Stimulated activated CD8-positive, alpha-beta memory T cell treated with anti-CD3 and anti-CD28 coated beads, Interleukin-15, amount 100 ng/mL, for 24 hours (primary cell): ENCODE measurements at places on chromosomes 3 and 15.
A peak's percentile ranks its signal among the peaks of the same experiment; 100 is the strongest.

- no peak for DNase-seq
These were observed 21.8 kb downstream of the DGKG start for GRCh38 chr3:186340204-186340603.

GRCh38 chr3:71269906-71270305 is 313.6 kb downstream of the FOXP1 start:
- DNase-seq = no peak

GRCh38 chr3:66423791-66424190 is 77.0 kb downstream of the LRIG1 start:
- DNase-seq = no peak

- DNase-seq = no peak
These were observed 246.2 kb downstream of the ZBTB20 start for GRCh38 chr3:114900908-114901307.

DNA sequence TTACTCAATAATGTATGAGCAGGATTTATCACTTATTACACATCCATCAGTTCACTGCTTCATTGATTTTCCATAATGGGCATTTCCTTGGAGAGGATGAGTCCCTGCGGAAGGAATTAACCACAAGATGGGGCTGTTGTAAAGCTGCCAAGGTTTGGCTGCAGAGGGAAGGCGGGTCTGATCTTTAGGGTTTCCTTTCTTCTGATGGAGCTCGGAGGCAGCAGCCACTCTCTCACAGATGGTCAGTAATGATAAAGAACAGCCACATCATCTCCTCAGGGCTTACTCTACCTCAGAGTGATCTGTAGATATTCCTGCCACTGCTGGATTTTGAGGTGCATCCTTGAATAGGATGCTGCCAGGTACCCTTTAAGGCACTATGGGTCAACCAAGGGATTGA is 115.2 kb downstream of the USP13 start:
- DNase-seq = no peak

DNA sequence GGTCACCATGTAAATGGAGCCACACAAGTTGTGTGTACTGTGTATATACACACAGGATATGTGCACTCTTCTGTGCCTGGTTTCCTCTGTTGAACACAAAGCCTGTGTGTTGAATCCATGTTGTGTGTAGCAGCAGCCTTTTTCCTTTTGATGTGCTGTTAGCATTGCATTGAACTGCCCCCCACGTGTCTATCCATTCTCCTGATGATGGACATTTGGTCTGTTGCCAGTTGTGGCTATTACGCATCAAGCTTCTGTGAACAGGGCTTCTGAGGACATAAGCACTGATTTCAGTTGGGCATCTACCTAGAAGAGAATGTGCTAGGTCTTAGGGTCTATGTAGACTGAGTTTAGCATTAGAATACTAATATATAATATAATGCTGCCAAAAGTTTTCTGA is 77.4 kb downstream of the LSM3 start:
- DNase-seq = no peak

DNA sequence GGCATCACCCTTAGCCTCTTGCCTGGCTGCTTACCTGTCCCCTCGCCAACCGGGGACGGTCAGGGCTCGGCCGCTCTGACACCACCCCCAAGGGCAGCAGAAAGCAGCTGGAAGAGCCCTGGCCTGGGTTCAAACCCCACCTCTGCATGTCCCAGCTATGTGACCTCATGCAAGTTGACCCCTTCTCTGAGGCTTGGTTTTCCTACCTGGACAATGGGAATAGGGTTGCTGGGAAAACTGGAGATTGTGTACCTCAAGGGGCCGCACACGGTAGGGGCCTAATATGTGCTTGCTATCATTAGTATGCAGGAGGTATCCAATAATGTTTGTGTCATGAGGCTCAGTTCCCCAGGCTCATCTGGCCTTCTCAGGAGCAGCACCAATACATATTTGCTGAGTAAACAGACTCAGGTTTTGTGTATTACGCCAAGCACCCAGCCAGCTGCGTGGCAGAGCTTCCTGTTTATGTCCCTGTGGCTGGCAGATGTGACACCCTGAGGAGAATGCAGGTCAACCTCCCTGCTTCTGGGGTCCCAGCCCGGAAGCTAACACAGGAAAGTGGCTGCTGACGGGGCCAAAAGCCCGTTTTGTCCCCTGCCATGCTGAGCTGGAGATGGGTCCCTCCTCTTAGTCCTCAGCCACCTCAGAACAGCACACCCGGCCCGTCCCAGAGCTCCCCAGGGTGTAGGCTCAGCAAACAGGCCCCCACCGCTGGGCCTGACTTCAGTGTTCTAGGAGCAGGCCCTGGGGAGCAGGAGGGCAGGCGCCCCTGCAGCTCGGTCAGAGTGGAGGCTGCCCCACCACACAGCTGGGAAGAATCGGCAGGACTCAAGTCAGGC is 29.7 kb downstream of the PLXND1 start:
- peak; percentile 18 for DNase-seq

- no peak for DNase-seq
These were observed 43.0 kb upstream of the MEIS2 start for GRCh38 chr15:37143351-37143750.

DNA sequence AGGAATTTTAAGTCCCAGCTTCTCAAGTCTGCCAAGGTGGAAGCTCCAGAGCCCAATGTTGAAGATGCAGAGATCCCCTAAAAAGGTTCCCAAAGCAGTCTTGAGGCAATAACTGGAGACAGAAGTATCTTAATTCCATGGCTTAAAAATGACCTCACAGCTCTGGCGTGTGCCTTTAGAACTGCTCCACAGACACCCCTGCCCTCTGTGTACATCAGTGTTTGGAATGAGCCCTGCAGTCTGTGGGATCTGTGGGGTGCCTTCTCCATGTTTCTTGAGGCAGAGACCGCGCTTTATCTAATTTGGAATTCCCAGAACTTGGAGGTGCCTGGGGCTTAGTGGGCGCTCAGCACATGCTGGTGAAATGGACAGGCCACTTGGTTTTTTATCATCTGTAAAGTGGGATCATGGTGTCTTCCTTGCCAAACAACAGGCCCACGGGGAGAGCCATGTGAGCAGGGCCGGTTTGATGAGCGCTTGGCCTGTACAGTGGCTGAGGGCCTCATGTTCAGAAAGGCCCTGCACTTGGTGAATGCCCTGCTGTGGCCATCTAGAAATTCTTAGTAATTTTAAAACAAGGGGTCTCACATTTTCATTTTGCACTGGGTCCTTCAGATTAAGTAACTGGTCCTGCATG is 7.1 kb downstream of the ITGA11 start:
- DNase-seq = no peak

- DNase-seq = no peak
These were observed 485.9 kb downstream of the NSUN3 start for GRCh38 chr3:94548581-94549316.

DNA sequence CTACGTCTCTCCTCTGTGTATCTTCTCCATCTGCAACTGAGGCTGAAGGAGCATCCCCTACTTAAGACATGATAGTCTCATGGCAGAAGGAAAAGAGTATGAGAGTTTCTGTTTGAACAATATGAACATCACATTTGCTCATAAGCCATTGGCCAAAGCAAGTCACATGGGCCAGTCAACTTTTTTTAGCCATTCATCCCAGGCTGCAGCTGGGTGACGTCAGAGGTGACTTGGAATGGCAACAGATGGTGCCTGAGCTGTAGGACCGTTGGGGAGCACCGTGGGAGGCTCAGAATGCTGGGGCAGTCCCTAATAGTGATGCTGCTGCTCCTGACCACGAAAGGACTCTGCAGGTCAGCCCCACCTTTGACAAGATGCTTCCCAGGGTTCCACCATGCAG is 58.7 kb downstream of the CRTC3 start:
- DNase-seq = no peak

DNA sequence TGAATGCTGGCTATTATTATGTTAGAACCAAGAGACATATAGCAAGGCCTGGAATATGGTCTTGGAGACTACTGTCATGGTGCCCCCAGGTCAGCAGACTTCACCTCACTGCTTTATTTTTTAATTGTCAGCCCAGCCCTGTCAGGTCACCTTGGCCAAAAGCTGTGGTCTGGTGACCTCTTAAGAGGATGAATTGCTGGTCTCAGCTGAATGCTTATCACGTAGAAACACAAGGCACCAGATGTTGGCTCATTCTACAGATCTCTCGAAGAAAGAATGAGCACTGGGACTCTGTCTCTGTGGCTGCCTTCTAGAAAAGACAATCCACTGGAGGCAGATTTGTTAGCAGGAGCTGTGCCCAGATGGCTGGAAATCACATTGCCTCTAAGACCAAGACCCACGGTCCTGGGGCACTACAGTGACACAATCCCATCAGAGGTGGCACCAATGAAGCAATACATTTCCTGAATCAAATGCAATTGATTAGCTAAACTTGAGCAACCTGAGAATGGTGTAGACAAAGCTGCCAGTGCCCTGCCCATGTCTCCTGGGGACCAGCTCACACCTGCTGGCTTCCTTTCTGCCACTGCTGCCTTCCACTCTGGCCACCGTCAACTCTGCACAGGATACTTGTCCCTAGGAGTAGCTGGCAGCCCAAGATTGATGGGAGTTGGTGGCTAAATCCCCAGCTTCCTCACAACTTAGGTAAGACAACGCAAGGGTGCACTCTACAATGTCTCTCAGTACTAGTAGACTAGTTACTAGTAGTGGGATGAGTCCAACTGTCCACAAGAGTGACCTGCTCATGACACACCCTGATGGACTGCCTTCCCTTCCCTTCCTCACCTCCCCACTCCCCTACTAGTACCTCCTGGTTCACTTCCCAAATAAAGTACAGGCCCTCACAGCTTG is 384.9 kb upstream of the PROK2 start:
- DNase-seq = no peak

GRCh38 chr15:63381301-63382204 is at the start of gene CA12:
Gene CA12, minus strand, starts transcription at chr15:63381846. Its CDS starts 126 bp downstream, at chr15:63381720.
- no peak for DNase-seq

DNA sequence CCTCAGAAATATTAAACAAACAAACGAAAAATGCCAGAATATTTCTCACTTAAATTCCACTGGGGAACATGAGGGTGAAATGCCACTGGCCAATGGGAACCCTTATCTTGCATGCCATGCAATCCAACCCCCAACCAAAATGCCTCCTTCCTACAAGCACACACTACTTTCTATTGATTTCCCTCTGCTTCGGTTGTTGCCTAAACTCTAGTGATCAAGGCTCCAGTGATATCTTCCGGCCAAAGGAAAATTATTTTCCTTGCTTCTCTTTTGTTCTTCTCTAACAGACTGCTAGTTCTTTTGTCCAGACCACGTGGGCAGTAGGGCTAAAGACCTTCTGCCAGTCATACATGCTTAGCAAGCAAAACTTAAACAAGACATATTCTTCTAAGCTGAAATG is 115.7 kb downstream of the TMCC1 start:
- DNase-seq = no peak

DNA sequence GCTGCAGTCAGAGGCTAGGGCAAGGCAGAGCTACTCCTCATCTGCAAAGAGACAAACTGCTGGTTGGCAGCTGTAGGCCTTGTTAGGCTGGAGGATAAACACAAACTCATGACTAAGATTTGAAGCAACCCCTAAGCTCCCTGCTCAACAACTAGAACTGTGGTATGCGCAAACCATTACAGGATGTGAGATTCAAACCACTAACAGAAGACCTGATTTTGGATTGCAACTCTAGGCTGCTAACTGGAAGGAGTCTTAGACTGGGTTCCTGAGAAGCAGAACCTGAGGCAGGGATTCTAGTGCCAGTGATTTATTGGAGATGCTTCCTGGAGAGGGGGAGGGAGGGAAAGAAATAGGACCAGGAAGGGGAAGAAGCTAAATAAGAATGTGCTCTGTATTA is 22.5 kb downstream of the CCR4 start:
- no peak for DNase-seq

- DNase-seq = no peak
These were observed 15.0 kb downstream of the SEMA7A start for GRCh38 chr15:74418575-74419338.

DNA sequence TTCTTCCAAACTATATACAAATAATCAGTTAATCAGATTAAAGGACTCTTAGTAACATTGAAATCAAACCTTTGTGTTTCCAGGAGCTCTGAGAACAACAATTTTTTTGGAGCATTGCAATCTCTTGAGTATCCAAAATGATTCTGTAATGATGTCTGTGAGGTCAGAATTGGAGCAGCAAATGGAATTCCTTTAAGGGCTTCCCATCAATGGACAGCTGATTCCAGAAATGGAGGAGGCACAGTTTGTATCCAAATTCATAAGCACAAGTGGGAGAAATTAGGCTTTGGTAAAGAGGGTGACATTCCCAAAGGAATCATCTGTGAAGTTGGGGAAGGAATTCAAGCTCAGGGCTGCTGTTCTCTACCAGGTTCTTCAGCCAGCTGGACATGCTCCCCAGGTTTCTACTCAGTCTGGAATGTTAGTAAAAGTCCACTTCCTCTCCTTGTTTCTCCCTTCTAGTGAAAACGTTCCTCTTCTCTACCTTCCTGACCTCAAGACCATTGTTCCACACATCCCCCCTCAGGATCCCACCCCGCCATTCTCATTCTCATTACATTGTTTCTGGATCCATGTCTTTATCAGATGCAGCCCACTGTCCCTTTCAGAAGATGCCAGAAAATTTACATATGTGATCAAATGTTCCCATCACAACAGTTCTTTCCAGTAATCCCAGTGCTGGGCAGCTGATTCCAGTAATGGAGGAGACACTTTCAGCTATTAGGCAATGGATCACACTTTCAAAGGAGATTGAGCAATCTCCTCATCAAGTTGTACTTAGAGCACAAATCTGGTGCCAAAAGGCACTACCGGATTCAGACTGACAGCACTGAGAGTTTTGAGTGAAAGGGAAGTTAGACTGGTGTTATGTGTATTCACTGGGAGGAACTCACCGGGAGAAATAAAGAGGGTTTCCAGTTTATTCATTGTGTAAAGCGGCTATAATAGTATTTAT is 391.3 kb upstream of the TPRG1 start:
- no peak for DNase-seq

GRCh38 chr3:42680271-42680670 is 5.1 kb upstream of the KLHL40 start:
- DNase-seq = no peak

DNA sequence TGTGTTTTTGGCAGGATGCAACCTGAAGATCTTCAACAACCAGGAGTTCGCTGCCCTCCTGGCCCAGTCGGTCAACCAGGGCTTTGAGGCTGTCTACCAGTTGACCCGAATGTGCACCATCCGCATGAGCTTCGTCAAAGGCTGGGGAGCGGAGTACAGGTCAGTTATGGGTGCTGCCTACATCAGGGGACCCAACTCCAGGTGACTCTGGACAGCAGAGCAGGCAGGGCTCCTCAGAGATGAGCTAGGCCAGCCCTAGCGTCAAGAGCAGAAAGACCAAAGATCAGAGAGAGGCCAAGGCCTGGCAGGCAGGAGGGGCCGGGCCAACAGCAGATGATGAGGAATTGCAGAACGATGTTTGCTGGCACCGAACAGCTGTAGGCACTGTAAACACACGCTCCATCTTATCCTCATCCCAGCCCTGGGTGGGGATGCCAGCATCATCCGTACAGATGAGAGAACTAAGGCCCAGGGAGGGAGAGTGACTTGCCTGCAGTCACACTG is 67.1 kb downstream of the AAGAB start:
- no peak for DNase-seq
